Mesothelial cell of epicardium (in vitro differentiated cells): ENCODE measurements at places on chromosomes 4 and X.
A peak's percentile ranks its signal among the peaks of the same experiment; 100 is the strongest.

- H3K36me3 ChIP-seq, result no peaks in the 10 kb centered on the region
- peaks cover 9% of the 10 kb centered on the region for H3K4me1 ChIP-seq
- H3K27ac ChIP-seq, result no peak overlapping the region
- H3K27me3 ChIP-seq, result peaks cover 36% of the 10 kb centered on the region
- H3K4me3 ChIP-seq, result no peak overlapping the region
- DNase-seq, result no peak
These were observed 19.5 kb upstream of the BOD1L1 start for GRCh38 chr4:13647031-13647430.

DNA sequence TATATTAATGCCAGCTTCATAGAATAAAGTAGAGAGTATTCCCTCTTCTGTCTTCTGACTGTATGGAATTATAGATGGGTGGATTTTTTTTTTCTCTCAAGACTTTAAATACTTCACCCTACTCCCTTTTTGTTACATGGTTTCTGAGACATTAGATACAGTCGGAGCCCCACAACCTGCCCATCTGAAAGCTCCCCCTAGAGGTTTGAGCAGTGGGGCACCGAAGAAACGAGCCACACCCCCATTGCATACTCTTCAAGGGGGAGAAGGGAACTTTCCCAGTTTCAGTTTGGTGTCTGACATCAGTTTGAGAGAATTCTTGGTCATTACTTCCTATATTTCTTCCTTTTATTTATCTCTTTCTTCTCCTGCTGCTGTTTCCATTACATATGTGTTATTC is 437.6 kb upstream of the AGA start:
- no peak overlapping the region for H3K27ac ChIP-seq
- no peaks in the 10 kb centered on the region for H3K27me3 ChIP-seq
- DNase-seq, result no peak
- H3K36me3 ChIP-seq, result no peaks in the 10 kb centered on the region
- peaks cover 5% of the 10 kb centered on the region for H3K4me1 ChIP-seq

DNA sequence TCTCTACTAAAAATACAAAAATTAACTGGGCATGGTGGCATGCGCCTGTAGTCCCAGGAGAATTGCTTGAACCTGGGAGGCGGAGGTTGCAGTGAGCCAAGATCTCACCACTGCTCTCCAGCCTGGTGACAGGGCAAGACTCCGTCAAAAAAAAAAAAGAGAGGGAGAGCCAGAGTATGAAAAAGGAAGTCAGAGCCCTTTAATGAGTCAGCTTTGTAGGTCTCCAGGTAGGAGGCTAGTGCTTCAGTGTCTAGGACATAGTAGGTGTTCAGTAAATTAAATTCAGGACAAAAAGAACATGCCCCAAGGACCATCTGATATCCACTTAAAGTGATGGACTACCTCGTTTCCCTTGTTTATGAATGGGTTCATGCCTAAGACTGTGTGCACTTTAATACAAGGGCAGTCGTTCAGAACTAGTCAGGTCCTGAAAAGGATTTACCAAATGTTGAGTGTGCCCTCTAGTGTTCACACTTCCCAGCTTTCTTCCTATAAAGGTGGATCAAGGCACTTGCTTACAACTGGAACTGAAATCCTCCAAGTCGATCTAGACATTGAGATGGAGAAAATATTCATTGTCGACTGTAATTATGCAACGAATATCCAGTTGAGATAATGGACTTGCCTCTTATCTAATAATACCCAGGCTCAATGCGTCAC is 29.0 kb downstream of the F9 start:
- H3K27ac ChIP-seq, result no peak overlapping the region
- H3K4me1 ChIP-seq, result no peaks in the 10 kb centered on the region
- no peak overlapping the region for H3K4me3 ChIP-seq
- no peak for DNase-seq

DNA sequence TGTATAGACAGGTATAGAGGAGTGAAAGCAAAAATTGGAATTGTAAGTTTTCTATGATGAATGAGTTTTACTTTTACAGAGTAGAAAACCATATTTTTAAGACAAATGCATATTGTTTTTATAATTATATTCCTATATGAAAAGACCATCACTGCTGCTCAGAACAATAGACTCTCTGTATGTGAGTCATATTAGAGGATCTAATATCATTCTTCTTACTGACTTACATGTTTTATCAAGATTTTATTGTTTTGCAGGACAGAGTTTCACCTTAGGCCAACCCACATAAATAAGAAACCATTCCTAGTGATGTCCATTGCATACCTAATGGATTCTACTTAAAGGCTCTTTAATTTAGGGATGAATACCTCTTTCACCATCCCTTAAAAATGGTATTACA is 88.6 kb downstream of the NR3C2 start:
- H3K27ac ChIP-seq, result no peak overlapping the region
- no peaks in the 10 kb centered on the region for H3K36me3 ChIP-seq
- H3K27me3 ChIP-seq, result peaks cover 5% of the 10 kb centered on the region
- H3K4me1 ChIP-seq, result peaks cover 6% of the 10 kb centered on the region
- DNase-seq, result no peak

DNA sequence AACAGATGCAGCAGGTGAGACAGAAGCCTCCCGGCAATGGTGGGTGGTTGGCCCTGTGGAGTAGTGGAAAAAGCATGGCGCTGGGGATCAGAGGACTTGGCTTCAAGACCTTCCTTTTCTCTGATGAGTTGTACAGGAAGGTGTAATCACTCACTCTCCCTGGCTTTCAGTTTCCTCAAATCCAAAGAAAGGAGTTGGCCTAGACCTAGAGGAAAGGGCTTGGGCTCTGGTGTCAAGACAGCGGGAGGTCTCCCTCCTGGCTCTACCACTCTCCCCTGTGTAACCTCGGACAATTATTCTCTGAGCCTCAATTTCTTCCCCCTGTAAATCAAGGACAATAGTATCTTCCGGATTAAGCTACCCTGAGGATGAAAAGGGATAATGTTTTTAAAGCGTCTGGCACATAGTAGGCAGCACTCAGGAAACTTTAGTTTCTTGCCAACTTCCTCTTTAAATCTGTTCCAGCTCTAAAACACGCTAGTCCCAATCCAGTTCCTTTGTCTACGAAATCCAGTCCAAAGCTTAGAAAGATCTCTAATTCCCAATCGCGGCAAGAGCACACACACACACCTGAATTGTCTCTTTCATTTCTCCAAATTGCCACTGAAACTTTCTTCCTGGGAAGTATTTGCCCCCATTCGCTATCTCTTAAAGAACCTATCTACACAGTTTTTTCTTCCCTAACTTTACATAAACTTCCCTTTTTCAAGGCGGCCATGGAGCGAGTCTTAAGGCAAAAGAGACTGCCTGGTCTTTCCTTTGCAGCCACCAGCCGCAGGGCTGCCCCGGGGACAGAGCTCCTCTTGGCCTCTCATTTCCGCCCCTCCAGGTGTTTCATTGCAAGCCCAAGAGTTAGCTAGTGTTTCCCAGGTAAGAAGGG is 29.9 kb upstream of the GPC4 start:
- H3K4me3 ChIP-seq, result peak overlapping the region; percentile 71
- peak overlapping the region; percentile 83 for H3K27ac ChIP-seq
- peaks cover 21% of the 10 kb centered on the region for H3K4me1 ChIP-seq
- peaks cover 13% of the 10 kb centered on the region for H3K27me3 ChIP-seq
- no peak for DNase-seq

DNA sequence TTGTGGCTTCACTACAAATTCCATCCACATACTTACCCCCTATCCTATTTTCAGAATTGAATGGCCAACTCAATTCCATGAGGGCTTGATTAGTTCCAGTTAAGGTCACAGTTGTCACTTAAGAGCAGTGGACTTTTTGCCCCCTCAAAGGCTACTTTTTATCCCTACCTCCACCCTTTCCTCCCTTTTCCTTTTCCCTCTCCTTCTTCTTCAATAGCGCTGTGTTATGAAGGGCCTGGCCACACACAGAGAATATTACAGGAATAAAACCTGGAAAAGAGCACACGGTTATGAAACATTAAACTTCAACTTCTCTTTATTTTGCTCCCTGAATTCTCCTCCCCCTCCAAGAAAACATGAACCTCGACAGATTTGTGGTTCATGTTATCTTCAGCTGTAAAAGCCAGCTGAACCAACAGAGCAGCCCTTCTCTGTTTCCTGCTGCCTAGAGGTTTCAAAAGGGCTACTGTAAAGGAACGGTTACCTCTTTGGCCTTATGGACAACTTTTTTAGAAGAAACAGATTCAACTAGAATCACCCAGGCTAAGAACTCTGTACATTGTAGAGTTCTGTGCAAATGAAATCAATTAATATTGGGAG is 87.0 kb upstream of the RPL34 start:
- H3K4me3 ChIP-seq, result no peak overlapping the region
- H3K27ac ChIP-seq, result peak overlapping the region; percentile 50
- DNase-seq, result no peak
- H3K27me3 ChIP-seq, result no peaks in the 10 kb centered on the region
- H3K4me1 ChIP-seq, result peaks cover 27% of the 10 kb centered on the region
- no peaks in the 10 kb centered on the region for H3K36me3 ChIP-seq

DNA sequence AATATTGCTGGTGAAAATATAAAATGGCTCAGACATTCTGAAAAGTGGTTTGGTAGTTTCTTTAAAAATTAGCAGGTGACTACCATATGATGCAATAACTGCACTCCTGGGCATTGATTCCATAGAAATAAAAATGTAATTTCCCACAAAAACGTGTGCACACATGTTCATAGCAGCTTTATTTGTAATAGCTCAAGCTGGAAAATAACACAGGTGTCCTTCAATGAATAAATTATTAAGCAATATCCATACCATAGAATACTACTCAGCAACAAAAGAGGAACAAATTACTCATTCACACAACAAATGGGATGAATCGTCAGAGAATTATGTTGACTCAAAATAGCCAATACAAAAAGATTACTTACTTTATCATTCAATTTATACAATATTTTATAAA is 893.7 kb upstream of the SLIT2 start:
- H3K27me3 ChIP-seq, result no peaks in the 10 kb centered on the region
- H3K36me3 ChIP-seq, result no peaks in the 10 kb centered on the region
- DNase-seq, result no peak
- no peak overlapping the region for H3K27ac ChIP-seq

- H3K27ac ChIP-seq, result no peak overlapping the region
- H3K36me3 ChIP-seq, result peaks cover 26% of the 10 kb centered on the region
- no peak for DNase-seq
- peaks cover 38% of the 10 kb centered on the region for H3K4me1 ChIP-seq
These were observed 134.2 kb downstream of the PTTG2 start for GRCh38 chr4:38094419-38094818.

DNA sequence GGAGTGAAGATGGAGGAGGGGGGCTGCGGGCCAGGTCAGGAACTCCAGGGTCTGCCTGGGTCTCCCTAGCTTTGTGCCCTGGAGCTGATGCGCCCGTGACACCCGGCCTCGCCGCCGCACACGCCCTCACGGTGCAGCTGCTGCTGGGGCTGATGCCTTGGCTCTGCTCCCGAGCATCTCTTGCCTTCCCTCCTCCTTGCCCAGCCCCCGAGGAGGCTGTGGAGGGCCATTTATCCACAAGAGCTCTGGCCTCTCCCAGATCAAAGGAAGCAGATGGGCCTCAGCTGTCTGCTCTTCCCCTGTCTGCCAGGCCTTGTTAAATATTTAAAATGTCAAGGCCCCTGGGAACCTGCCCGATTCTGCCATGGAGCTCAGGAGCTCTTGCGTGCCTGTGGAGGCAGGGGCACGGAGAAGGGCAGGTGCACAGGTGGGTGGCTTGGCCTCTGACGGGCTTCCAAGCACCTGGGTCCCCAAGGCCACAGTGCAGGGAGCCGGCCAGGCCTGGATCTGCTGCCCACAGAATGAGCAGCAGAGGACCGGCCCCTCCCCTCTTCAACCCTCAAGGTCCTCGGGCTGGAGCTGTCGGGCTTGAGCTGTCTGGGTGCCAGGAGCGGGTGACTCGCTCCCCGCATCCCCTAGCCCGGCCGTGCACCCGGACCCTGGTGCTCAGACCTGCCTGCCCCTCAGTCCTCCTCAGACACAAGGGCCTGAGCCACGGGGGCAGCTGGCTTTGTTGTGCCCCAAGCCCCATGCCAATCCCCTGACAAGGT is 20.3 kb downstream of the ATP2B3 start:
- DNase-seq, result no peak
- H3K27me3 ChIP-seq, result peaks cover 1% of the 10 kb centered on the region
- no peak overlapping the region for H3K4me3 ChIP-seq
- peaks cover 7% of the 10 kb centered on the region for H3K4me1 ChIP-seq
- H3K27ac ChIP-seq, result no peak overlapping the region

DNA sequence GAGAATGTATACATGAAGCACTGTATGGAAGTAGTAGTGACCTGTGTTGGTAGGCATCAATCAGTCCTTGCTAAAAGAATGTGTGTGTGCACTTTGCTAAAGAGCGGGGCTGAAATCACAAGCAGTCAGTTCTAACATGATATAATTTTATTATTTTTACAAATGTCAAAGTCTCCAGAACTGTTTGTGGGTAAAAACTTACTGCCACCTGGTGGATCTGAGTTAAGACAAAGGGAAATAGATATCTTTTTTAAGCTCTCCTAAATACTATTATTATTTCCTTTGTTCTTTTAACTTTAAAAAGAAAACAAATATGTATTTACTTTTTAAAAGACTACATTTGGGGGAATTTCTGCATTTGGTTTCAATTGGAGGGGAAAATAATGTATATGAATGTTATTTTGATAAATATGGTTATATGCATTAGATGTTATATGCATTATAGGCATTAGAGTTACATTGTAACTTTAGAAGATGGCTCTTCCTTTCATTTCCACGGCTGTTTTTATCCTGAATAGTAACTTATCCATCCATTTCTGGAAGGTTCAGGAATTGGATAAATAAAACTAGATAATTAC is 7.8 kb upstream of the CLOCK start:
- H3K36me3 ChIP-seq, result no peaks in the 10 kb centered on the region
- H3K4me3 ChIP-seq, result no peak overlapping the region
- DNase-seq, result no peak
- H3K27ac ChIP-seq, result no peak overlapping the region
- no peaks in the 10 kb centered on the region for H3K4me1 ChIP-seq

- H3K4me3 ChIP-seq, result no peak overlapping the region
- no peak for DNase-seq
- no peak overlapping the region for H3K27ac ChIP-seq
These were observed 16.7 kb upstream of the RBM41 start for GRCh38 chrX:107135049-107135964.

GRCh38 chrX:37370499-37371141 is 21.5 kb downstream of the PRRG1 start:
- no peaks in the 10 kb centered on the region for H3K4me1 ChIP-seq
- no peak overlapping the region for H3K4me3 ChIP-seq
- no peak overlapping the region for H3K27ac ChIP-seq

DNA sequence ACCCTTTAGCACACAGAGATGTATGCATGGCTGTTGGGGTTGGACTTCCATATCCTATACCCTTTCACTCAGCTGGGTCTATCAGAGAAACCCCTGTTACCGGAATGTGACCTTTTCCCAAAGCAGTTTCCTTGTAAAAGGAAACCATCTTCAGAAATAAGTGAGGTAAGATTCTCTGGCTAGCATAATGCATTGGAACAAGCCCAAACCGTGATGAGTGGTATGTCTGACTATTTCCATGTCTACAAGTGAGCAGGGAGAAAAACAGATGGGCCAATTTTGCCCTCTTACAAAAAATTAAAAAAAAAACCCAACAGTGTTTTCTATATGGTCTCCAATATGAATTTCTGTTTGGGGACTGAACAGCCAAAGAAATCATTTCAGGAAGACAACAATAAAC is 283.9 kb downstream of the SMARCA1 start:
- H3K4me1 ChIP-seq, result no peaks in the 10 kb centered on the region
- H3K27me3 ChIP-seq, result no peaks in the 10 kb centered on the region
- no peak overlapping the region for H3K27ac ChIP-seq
- no peak for DNase-seq

- H3K27me3 ChIP-seq, result no peaks in the 10 kb centered on the region
- H3K4me1 ChIP-seq, result peaks cover 46% of the 10 kb centered on the region
- no peak for DNase-seq
- H3K36me3 ChIP-seq, result no peaks in the 10 kb centered on the region
- H3K27ac ChIP-seq, result no peak overlapping the region
These were observed 219.0 kb upstream of the DKK2 start for GRCh38 chr4:107255114-107255513.
